ENCODE measurements at places on chromosomes 2 and 18.

GRCh38 chr2:103959174-103960128, 894.5 kb upstream of the POU3F3 start:
- DNase-seq: peak; percentile 33

- DNase-seq: no peak
Observed at GRCh38 chr2:100986157-100986556, 15.9 kb upstream of the RPL31 start.

GRCh38 chr2:239402666-239403065, 1.8 kb upstream of the HDAC4 start:
- no peak for DNase-seq

DNA sequence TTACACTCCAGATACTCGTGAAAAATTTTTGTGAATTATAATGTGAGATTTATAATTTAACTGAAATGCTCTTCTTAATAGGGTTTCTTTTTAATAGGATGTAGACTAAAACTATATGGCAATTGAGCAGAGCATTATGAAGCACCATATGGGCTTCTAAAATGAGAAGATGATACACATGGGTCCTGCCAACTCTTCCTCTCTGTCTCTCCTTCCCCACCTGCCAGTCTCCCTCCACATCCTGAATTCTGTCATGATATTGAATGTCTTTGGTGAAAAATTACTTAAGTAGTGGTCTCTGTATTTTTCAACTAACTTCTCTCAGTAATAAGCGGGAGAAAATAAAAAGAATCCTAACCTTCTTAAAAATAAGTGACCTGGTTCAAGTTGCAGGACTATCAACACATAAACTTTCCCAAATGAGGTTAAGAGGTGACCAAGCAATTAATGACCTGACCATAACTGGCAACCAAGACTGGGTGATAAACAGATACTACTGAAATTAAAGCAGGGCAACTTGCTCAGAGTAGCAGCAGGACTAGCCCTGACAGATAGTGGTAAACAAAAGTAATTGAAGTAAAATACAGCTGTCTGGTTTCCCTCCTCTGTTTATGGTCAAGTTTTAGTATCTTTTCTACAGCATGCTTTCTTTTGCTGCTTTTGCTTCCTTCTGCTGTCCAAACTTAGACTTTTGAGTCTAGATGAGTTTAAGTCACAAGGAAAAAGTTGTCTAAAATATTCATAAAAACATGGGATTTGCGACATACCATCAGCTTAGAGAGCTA, 117.1 kb upstream of the PDE1A start:
- DNase-seq: peak; percentile 79

DNA sequence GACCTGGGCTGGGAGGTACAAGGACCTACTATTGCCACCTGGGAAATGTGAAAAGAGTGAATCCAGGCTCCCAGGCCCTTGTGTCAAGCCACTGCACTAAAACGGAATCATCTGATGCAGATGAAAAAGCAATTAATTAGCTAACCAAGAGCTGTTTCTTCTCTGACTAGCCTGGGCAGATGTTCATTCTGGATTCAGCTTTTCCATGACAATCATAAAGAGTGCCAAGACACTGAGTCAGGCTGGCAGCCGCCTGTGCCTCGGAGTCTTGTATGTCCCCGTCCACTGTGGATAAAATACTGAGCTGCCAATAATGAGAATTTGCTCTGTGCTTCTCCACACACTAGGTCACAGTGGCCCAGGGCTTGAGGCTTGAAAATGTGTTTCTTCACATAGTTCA, 21.7 kb upstream of the LCLAT1 start:
- DNase-seq: no peak

DNA sequence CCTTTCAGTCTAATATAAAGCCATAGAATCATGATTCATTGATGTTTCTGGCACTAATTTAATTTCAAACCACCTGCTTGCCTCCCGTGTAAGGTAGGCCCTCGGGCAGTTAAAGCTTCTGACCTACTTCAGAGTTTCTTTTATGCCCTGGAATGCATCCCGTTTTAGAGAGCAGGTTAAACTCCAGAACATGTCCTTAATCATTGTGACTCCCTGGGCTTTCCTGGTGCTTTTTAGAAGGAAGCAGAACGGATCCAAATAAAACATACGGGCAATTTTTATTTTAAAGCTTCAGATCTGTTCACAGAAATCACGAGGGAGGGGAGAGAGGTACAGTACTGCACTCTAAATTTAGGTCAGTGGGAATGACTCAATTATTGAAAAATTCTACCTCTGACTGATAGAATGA, 134.8 kb downstream of the GCA start:
- peak; percentile 33 for DNase-seq

DNA sequence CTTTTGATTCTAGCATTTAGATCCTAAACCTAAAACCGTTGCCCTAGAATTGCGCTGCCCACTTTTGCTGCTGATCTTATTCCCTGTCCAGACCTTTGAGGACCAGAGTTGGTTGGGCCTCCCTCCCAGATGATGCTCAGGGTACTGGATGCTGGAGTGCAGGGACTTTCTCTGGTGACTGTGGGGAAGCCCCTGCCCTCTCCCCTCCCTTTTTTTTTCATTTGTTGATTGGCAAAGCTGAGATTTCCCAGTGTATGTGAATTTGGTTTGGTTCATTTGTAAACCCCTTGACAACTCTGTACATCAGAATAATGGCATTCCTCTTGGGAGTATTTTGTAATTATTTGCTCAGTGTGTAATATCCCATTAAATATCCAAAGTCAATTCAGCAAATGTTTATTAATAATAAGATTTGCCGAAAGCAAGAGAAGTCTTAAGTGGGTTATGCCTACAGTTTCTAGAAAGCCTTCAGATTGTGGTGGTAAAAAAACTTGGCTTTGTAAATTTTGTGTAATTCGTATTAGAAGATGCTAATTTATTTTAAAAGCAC, 28.3 kb downstream of the RAB31 start:
- no peak for DNase-seq

- DNase-seq: no peak
Observed at GRCh38 chr2:97926946-97927345, 68.8 kb downstream of the TMEM131 start.

DNA sequence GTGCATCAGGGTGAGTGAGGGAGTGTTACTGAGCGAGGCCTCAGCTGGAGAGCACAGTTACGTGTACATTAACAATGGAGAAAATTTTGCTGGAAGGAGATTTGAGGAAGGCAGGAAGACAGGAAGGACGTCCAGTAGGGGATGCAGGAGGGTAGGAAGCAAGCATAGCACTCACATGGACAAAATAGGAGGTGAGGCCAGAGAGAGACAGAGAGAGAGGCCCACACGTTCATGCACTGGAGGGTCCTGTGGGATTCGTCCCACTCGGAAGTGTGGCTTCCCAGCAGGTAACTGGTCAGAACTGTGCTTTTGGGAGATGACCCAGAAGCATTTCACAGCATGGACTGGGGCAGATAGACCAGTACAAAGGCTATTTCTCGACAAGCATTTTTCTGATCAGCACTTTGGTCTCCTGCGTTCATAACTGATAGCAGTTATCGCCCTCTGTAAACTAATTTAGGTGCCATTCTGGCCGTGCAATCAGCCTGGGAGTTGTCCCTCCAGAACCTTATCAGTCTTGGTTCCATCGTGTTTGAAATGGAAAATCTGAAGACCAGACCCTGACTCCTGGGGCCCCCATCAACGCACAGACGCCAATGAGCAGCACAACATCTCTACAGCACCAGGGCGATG, 5.7 kb downstream of the LCT start:
- no peak for DNase-seq

GRCh38 chr2:226875438-226876225, 39.8 kb downstream of the RHBDD1 start:
- DNase-seq: no peak

DNA sequence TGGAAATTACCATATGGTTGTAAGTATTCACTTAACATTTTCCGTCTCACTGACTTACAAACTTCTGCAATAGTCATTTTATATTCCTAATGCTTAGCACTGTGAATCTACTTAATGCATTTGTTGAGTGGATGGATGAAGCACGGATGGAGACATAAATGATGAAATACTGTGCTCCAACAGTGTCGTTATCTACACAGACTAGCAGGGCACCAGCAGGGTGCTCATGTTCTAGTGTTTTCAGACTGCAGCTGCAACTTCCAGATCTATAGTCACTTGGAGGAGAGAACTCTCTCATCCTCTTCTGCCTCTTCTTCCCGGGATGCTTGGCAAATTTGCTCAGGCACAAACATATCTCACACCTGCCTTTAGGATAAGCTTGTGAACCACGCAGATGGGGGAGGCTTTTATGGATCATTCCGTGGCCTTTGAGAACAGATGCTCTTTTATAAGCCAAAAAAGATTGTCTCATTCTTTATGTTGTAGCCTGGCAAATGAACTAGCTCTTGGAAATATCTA, 797.7 kb downstream of the MBD2 start:
- DNase-seq: no peak

- DNase-seq: no peak
Observed at GRCh38 chr2:141151611-141152286, 979.1 kb downstream of the LRP1B start.

GRCh38 chr2:112757265-112757664, 7.1 kb downstream of the CKAP2L start:
- DNase-seq: no peak

GRCh38 chr18:68937029-68937599, 139.2 kb downstream of the CCDC102B start:
- DNase-seq: no peak

- no peak for DNase-seq
Observed at GRCh38 chr2:144452169-144452988, 67.5 kb downstream of the ZEB2 start.

DNA sequence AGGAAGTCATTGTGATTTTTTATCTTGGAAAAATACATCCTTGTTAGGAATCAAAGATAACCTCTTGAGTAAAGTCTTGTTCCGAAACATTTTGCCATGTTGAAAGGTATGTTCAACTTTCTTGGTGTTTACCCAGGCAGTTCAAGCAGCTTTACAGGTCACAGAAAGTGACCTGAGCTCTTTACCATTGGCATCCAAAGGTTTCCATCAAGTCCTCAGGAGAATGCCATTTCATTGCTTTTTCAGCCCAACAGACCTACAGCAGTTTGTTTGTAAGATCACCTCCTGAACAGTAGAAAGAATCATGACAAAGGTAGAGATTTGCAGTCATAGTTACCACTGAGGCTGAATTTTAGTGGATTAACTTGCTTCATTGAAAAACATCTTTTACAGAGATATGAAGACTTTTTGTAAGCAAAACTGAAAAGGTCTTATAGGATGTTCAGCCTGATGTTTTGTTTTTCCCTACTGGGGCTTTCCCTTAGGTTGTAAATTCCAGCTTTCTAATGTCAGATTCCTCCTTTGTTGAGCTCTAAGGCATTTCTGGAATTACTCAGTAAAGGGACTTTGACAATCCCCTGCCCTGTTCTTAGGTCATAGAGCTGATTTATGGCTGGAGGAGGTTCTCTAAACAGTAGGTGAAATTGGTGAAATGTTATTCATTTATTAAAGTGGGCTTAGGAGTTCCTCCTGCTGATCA, 236.8 kb upstream of the RBMS1 start:
- DNase-seq: no peak

DNA sequence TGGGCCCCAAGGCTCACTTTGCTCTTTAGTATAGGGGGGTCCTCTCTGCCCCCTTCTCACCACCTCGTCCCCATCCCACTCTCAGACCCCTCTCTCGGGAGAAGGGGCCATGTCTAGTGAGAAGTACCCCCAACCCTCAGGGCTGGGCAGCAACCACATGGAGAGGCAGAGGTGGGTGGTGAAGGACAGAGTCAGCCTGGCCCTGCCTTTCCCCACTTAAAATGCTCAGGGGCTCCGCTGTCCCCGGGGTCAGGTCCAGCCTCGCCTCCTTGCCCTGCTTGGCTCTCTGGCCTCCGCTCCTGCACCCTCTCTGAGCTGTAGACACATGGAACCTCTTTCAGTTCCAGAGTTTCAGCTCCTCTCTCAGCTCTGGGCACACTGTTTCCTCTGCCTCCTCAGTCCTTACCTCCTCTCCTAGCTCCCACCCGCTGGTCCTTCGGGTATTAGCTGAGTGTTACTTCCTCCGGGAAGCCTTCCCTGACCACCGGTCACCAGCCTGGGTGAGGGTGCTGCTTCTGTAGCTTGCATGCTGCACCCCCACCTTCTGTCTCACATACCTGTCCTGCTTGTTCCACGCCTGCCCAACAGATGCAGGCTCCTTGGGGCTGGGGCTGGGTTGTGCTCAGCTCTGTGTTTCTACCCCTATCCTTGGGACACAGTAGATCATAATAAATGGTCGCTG, 79.5 kb upstream of the OTOF start:
- DNase-seq: no peak

GRCh38 chr2:216776066-216776850, 80.9 kb upstream of the IGFBP5 start:
- DNase-seq: no peak

DNA sequence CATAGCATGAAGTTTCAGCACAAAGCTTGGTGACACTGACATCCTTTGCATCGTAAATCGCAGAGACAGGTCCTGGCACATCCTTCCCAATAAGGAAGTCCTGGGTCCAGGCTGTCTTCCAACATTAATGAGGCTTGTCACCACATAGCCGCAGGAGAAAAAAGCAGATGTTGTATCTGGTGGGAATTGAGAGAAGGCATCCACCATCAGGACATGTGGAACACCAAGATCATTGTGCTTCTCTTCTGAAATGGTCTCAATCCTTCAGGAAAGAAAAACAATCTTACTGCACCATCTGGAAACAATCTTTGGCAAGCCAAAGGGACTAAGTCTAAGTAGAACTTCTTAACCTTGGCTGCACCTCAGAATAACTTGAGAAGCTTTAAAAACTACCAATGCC, 119.0 kb upstream of the ARHGAP28 start:
- no peak for DNase-seq

DNA sequence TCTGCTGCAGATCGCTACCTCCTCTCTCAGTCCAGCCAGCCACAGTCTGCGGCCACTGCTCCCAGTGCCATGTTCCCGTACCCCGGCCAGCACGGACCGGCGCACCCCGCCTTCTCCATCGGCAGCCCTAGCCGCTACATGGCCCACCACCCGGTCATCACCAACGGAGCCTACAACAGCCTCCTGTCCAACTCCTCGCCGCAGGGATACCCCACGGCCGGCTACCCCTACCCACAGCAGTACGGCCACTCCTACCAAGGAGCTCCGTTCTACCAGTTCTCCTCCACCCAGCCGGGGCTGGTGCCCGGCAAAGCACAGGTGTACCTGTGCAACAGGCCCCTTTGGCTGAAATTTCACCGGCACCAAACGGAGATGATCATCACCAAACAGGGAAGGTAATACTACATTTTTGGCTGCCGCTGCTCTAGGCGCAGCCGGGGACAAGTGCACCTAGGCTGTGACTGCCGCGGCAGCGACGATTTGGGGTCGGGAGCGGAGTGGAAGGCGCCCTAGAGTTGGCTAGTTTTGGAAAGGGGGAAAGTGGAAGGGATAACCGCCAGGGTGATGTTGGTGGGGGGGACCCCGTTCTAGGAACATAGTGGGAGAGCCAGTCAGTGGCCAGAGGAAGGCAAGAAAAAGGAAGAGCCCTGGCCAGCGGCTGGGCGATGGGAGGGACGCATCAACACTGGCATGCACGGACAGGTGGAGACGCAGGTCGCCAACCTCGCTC, 776 bp downstream of the TBR1 start:
- no peak for DNase-seq

GRCh38 chr2:234689911-234690379, 193.1 kb upstream of the ARL4C start:
- DNase-seq: no peak

GRCh38 chr18:21833604-21834298, 93.2 kb downstream of the MIB1 start:
- no peak for DNase-seq
